Right ventricle myocardium superior (tissue), 1 donor: ENCODE measurements at places on chromosomes 12 and 14. TPM values are rescaled to one million over a fixed set of nuclear protein-coding genes. Genes with fewer than 3 reads are reported as not detected.

GRCh38 chr14:68191567-68192321 is 372.2 kb downstream of the RAD51B start:
- DNase-seq: no peak

DNA sequence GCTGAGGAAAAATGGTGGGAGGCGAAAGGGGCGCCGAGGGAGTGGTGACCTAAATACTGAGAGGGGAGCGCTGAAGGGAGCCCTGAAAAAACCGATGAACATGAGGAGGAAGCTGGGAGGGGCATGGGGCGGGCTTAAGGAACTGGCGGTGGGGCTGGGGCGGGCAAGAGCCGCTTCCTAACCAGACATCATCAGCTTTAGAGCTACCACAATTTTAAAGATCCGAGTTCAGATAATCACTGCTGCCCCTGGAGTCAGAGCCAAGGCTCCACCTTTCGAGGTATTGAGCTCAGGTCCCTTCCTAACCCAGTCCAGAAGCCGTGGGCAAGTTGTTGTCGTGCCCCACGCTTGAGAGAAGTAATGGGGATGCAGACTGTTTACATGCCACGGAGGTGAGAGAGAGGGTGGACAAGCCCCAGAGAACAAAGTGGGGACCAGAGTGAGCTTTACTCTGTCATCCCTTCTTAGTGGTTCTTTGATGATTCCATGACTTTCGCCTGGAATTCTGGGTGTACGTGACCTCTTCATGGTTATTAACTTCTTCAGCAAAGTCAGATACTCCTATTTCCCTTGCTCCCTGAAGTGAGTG is 393 bp downstream of the ORMDL2 start:
- no peak for DNase-seq

Gene PLXNC1
- 3.3 TPM for total RNA-seq

GRCh38 chr14:81625343-81625742 is 91.7 kb upstream of the SEL1L start:
- DNase-seq: no peak

Gene LUM
- 34.6 TPM for total RNA-seq

- no peak for DNase-seq
These were observed 60.8 kb downstream of the SLC24A4 start for GRCh38 chr14:92383805-92384204.

DNA sequence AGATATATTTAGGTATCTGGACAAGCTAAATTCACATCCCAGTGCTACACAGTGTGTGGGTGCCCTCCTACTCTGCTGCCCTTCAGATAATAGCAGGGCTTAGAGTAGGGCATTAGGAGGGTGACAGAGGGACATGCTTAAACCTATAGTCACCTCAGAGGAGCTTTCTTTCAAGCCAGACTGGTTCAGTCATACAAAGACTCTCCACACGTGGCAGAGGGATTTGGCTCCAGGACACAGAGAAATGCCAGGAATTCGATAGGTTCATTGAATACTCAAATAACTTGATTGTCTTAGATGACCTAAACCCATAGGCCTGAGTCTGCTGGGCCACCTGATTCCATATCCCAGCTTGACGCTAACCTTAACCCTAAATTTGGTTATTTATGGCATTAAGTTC is 163.5 kb downstream of the TPH2 start:
- no peak for DNase-seq

DNA sequence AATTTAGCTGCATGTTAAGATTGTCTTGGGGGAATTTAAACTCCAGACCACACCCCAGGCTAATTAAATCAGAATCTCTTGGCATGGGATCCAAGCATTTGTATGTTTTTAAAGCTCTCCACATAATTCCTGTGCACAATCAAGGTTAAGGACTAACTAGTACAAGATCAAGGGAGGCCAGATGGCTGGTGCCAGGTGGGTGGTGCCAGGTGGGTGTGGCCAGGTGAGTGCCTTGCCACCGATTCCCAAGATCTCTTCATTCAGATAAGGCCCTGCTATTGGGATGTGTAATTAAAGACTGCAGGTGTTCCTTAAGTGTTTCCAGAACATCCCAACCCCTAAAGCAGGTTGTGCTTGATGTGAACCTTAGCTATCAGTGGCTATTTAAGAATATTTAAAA is 75.1 kb downstream of the NRXN3 start:
- DNase-seq: no peak

Gene ENDOU
- 0.11 TPM for total RNA-seq

Gene OR6C2
- total RNA-seq: not detected

Gene TAS2R42
- not detected for total RNA-seq

Gene AICDA
- total RNA-seq: not detected

Gene SERPINA4
- not detected for total RNA-seq

DNA sequence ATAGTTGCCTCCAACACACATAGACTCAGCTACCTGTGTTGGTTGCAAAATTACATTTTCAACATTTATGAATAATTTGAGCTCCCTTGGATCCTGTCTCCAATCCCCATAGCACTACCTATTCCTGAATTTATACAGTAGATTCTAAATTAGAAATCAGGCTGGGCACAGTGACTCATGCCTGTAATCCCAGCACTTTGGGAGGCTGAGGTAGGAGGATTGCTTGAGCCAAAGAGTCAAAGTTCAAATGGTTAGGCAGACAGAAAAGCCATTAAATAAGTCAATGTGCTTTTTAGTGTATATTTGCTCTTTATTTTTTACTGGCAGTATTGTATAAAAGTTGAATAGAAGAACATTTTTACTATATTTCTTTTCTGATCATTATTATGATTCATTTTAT is 24.9 kb upstream of the C2CD5 start:
- no peak for DNase-seq

Gene RASSF9
- total RNA-seq: 4.5 TPM

DNA sequence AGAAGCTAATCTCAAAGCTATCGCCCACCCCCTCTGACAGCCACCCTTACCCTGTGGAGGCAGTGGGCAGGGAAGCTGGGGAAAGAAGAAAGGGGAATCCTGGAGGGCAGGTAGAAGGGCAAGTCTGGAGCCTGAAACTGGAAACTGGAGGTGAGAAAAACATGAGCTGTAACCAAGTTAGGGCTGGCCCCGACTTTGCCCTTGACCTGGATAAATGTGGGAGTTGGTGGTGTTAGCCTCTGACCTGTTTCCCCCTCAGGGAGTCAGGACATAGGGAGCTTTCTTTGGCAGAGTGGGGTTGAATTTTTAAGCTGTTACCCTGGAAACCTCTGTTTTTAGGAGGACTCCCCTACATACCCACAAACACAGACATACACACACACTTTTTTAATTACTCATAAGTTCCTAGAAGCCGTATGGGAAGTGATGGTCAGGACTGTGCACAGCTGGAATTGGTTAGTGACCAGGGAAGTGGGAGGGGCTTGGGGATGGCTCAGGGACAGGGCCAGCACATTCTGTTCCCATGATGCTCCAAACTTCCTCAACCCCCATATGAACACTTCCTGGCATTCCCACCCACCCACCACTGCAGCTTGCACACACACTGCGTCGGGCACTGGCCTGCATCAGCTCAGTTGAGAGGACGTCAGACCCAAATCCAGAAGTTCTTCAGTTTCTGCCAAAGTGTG is 5.0 kb upstream of the MMP19 start:
- peak; percentile 91 for DNase-seq

- DNase-seq: peak; percentile 30
These were observed 40.1 kb downstream of the RERG start for GRCh38 chr12:15181017-15181683.

- no peak for DNase-seq
These were observed 142.2 kb downstream of the BMP4 start for GRCh38 chr14:53814392-53814791.

Gene PLBD1
- 23.8 TPM for total RNA-seq

DNA sequence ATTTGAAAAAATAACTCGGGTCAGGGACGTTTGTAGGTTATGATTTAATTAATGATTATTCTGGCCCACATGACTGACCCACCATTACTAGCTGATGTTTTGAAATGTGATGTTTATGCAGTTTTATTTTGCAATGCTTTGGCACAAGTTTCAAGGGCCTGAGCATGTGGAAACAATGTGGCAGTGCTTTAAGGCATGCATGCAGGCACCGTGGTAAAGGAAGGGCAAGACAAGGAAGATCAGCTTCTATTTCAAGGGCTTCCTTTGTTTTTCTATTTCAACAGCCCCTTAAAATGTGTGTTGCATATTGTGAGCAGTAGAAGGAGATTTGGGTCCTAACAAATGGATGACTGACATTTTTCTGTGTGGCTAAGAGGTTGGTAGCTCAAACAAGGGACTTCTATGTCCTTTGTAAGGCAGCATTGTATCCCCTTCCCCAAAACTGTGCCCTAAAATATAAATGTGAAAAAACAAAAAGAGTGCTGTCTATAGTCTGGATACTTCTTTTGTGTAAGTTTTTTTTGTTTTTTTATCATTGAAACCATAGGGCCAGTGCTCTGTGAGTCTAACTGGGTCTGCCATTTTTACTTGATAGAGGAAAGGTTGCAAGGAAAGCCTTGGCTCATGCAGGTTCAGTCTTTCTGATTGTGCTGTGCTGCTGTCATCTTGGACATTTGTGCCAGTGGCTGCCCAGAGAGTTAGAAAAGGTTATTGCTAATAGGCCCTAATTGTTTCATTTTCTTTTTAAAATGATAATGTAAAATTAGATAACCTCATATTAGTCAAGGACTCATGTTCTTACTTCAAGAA is 103.5 kb downstream of the FGD4 start:
- DNase-seq: no peak
